ENCODE measurements at places on chromosomes 3 and 15. TPM values are rescaled to one million over a fixed set of nuclear protein-coding genes. Genes with fewer than 3 reads are reported as not detected.

The GOLGA6D gene
- not detected for total RNA-seq

The MESP2 gene
- not detected for total RNA-seq

The CASR gene
- not detected for total RNA-seq

GRCh38 chr3:66740260-66740659 is 239.4 kb upstream of the LRIG1 start:
- no peak for DNase-seq

DNA sequence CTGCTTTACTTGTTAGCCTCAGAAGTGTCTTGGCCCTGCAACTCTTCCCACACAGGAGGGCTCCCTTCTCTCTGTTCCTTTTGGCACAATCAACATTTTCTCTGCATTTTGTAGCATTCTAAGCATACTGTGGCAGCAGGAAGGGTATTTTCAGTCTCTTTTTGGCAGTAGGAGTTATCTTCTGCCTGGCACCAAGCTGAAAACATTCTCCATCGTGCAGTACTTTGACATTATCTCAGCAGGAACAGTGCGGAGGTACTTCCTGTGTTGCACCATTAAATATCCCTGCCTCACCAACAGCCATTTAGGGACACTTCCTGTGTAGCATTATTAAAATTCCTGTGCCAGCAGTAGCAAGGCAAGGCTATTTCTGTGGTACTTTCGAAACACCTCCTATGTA is 233.2 kb upstream of the SEMA6D start:
- no peak for DNase-seq

DNA sequence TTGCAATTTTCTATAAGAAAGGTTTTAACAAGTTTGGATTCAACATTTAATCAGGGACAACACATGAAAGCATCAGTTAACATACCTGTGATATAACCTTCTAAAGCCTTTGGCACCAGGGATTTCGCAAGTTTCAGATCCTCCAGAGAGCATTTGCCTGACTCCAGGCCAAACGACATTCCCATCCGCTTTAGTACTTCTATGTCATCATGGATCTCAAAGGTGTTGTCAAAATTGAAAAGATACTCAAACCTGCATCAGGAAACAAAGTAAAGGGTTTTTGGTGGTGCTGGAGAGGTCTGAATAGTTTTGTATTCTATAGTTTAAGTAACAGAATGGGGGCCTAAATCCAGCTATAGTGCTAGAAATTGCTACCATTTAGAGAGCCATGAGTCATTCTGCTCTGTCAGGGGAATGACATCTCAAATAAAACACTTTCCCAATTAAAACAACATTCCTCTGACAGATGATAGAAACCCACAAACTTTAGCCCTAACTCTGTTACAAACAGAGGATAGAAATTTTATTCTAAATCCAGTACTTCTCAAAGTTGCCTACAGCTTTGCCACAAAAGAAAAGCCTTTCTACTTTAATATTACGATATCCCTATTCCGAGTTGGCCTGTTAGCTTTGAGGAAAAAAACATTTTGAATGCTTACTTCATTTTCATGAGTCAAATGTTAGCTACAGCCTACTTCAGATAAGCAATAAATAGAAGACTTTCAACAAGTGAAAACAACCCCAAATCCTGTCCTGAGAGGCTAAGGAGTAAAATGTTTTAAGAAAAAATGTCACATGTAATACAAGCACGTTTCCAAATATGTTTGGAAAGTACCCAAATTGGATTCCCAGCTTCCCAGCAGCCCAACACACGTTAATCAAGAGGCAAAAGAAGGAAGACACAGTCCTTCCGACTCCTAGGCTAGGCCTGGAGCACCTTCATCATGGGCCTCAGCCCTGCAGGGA is 83.4 kb downstream of the ATP1B3 start:
- peak; percentile 76 for DNase-seq

DNA sequence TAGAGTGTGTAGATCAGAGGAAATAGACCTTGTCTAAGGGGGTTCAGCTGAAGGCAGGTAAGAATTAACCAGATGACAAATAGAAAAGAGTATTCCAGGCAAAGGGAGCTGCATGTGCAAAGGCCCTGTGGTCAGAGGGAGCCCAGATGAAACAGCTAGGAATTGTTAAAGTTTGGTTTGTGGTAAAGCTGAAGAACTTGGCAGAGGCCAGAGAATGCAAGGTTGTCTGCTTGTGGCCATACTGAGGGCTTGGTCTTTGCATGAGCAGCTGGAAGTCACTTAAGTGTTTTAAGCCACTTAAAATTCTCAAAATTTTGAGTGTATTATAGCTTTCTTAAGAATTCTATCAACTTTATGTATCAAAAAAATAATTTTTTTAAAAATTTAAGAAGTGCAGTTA is 116.5 kb downstream of the NEK10 start:
- no peak for DNase-seq

DNA sequence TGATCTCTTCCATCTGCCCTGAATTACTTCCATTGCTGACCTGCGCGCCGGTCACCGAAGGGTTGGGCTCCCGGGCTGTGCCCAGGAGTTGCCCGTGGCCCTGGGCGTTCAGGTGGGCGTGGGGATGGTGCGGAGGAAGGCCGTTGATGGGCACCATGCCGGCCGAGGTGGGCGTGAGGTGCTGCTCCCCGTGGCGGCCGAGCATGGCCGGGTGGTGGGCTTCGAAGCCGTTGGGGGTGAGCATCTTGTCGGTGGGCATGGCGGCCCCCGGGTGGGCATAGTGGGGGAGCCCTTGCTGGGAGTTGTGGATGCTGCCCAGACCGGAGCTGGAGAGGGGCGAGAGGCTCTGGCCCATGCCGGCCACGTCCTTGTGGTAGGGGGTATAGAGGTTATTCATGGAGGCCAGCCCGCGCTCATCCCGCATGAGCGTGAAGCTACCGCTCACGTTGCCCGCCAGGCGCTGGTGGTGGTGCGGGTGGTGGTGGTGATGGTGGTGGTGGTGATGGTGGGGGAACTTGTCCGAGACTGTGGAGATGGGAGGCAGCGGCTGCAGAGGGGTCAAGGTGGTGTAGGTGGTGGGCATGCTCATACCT is 1.0 kb downstream of the ONECUT1 start:
- no peak for DNase-seq

DNA sequence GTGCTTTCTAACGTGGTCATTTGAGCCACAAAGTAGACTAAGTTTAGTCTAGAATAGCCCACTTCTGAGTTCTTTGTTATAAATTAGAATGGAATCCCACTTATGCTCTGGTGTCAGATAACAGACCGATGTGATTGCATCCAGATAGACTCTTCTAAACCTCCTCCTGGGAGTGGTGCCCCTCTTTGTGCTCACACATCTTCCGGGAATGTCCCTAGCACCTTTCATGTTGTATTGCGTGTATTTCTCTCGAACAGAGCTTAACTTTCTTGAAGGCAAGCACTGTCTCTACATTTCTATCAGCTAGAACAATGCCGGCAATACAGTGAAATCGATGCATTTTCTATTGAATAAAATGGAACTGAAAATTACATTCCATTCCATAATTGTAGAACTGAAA is 23.0 kb downstream of the CP start:
- DNase-seq: no peak

DNA sequence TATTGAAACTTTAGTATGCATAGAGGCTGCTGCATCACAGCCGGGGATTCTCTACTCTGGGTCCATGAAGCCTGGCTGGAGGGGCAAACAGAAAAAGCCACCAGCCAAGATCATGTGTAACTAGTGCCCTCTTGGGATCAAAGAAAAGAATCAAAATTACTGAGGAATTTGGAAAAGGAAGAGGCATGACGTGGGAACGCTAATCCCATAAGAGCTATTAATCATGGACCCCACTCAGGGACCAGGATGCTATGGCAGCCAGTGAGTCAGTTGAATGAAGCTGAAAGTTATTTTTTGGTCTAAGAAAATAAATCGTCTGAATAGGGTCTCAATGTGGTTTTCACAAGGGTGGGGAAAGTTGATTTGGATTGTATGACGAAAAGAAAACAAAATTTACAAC is 1165.1 kb downstream of the ROBO2 start:
- DNase-seq: peak; percentile 48

DNA sequence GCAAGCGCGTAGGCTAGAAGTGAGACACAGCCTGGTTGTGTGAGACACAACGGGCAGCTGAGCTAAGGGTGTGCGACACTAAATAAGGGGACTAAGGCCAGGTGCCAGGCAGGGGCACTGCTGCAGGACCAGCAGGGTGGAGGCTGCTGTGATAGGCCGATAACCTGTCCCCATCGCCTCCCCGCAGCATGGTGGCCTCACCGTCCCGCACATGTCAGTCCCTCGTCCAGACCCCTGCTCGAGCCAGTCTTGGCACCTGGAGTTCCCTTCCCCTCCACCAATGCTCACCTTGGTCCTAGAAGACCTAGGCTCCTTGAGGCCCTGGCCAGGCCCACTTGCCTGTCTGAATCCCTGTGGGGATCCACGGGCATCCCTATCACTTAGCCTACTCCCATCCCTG is 96.1 kb downstream of the HMG20A start:
- DNase-seq: no peak

All from MCF 10A (cell line).